SIG-M5 (cell line): ENCODE measurements at places on chromosomes 12 and 14.

- DNase-seq = no peak
Observed at GRCh38 chr12:132603240-132604150, 6.9 kb downstream of the LRCOL1 start.

GRCh38 chr14:96120392-96120791 lies 81.2 kb downstream of the C14orf132 start:
- DNase-seq = no peak

DNA sequence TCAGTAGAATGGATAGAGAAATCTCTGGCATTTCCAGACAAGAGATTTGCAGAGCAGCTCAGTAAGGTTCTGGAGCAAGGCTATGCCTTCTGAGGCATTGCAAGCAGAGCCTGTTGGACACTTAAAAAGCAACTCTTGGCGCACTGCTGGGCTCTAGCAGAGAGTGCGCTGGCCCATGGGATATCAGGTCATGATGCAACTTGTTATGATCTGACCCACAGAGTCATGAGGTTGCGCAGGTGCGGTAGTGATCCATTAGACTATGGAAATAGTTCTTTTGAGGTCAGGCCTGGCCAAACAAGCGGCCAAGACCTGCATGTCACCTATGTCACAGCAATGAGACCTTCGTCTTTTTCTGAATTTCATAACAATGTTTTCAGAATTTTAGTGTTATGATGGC lies 168.6 kb downstream of the TMTC3 start:
- no peak for DNase-seq

DNA sequence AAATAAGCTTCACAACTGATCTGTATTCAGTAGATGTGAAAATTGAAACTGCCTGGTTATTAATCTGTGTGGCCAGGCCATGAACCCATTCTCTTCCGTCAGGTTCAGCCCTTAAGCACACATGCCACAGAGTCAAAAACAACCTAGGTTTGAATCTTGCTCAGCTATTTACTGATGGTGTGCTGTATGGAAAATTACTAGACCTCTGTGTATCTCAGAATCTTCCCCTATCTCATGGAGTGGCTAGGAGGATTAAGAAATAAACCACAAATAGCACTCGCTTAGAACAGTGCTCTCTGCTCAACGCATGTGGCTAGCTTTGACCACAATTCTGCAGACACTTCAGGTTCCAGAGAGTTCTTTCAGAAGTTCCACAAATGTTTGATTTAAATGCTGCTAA lies 240.7 kb upstream of the PLEKHG7 start:
- no peak for DNase-seq

DNA sequence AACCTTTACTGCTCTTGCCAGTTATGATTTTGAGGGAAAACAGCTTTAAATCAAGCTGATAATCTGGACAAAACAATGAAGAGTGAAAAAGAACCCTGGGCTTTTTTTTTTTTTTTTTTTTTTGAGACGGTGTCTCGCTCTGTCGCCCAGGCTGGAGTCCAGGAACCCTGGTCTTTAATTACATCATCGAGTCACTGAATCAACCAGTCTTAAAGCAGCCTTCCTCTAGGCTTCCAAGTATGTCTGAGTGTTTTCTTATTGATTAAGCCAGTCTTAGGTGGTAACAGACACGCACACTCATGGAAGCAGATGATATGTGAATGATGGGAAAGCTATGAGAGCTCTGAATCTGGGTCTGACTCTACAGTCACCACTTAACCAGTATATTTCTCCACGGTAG lies 5.9 kb upstream of the VCPKMT start:
- DNase-seq = no peak
